ENCODE measurements at places on chromosomes 3 and 15.

GRCh38 chr3:13487403-13487802 is 7.3 kb downstream of the HDAC11 start:
- DNase-seq = no peak

DNA sequence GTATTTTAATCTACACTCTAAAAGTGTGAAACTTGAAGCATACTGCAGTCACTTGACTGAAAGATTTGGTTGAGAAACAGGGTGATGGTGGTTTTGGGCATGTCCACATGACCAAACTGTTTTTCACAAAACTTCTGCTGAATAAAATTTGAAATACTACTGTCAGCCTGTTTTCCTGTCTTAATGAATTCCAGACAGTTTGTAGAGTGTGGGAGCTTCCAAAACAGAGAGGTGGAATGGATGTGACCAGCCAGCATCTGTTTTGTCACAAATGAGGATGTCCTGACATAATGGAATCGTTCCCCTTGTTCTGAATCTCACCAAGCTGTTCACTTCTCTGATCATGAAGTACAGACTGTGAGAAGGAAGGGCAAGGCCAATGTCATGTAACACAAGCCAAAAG is 11.8 kb downstream of the MITF start:
- DNase-seq = no peak

- no peak for DNase-seq
These were observed 3.7 kb upstream of the MAN2C1 start for GRCh38 chr15:75371901-75372688.

- peak; percentile 24 for DNase-seq
These were observed 100.6 kb downstream of the IL1RAP start for GRCh38 chr3:190614226-190615059.

DNA sequence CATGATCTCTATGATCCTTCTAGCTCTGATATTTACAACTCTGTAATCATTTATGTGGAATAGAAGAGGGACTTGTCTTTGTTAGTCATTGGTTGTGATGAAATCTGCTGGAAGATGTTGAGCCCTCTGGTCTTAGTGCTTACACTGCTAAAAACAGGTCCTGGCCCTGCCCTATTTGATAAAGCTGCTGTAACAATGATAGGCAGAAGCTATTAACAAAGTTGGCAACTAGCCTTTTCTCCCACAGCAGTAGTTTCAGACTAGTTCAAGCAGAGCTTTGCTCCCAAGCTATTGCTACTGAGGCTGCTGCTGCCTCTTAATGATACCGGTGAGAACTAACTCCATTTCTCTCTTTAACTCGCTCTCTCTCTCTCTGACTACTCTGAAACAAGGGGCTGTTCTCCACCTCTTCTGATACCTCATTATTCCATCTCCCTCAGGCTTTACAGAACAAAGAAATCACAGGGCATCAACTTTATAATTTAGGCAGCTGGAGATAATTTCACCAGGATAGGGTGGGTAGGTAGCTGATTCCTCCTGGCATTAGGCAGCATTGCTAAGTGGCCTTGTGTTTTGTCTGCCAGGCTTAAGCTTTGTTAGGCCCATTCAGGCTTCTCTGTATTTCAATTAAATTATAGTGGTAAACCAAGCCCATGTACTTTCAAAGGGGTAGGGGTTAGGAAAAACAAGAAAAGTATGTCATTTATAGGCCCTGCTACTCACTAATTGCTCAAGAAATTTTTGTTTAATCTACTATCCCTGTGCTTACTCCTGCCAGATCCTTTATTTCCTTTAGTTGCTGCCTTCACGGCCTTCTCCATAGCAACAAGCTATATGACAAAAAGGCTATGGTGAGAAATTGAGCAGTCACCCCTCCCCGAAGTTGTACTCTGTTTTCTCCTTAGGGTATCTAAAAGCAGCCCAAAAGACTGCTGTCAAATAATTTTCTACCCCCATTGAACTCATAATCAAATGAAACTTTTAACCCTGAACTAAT is 139.6 kb downstream of the RBPMS2 start:
- no peak for DNase-seq

- no peak for DNase-seq
These were observed 22.1 kb downstream of the PLA2G4D start for GRCh38 chr15:42072141-42072685.

DNA sequence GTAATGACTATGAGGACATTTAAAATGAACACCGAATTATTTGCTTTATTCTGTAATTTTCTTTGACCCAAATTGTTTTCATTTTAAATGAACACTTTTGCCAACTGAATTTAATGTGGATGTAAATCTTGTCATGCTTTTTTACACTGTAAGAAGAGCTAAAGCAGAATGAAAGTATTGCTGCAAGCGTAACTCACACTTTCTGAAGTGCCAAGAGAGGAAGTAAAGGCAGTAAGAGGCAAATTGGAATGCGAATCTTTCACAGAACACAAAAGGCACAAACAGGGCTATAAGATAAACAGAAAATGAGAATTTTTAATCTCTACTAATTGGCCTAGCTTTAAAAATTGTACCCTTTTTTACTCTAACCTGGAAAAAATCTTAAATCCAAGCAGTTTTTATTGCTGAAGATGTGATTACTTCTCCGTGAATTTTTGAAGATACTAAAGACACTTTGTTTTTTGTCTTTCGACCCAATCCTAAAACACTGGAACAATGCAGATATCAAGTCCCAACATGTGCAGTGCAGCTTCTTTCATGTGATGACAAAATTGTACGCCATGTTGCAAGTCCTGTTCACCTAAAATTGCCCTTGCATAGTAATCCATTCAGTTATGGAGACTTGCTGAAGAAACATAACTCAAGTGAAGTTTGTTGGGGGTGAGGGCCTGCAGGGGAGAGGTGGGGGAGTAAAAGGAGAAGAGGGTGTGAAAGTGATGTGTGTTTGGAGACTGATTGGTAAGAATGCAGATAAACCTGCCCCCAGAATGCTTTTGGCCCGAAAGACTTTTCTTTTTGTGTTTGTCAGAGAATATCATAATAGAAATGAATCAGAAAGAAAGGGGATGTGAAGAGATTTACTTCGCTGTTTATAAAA is 1.4 kb downstream of the ARID3B start:
- no peak for DNase-seq

DNA sequence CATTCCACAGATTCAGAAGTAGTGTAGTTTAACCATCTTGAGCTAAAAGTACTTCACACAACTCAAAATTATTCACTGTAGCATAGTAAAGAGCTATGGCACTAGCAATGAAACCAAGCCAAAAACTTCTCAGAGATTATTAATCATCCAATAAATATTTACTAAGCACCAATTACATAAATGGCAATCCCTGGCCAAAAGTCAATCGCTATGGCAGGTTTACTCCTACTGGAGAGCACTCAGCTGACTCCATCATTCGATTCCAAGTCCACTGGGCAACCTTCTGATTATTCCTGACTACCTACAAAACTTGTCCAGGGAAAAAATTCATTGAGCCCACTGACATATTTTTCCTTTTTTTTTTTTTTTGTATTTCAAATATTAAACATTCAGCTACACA is 23.9 kb downstream of the ATP13A3 start:
- no peak for DNase-seq

DNA sequence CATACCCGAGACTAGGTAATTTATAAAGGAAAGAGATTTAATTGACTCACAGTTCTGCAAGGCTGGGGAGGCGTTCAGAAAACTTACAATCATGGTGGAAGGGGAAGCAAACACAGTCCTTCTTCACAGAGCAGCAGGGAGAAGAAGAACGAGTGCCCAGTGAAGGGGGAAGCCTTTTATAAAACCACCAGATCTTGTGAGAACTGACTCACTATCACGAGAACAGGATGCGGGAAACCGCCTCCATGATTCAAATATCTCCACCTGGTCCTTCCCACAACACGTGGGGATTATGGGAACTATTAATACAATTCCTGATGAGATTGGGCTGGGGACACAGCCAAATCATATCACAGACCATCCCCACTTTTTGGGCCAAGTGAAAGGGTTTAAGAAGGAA is 58.8 kb upstream of the CTXND1 start:
- no peak for DNase-seq

- DNase-seq = no peak
These were observed 255.3 kb upstream of the ZPLD1 start for GRCh38 chr3:102179326-102180177.

DNA sequence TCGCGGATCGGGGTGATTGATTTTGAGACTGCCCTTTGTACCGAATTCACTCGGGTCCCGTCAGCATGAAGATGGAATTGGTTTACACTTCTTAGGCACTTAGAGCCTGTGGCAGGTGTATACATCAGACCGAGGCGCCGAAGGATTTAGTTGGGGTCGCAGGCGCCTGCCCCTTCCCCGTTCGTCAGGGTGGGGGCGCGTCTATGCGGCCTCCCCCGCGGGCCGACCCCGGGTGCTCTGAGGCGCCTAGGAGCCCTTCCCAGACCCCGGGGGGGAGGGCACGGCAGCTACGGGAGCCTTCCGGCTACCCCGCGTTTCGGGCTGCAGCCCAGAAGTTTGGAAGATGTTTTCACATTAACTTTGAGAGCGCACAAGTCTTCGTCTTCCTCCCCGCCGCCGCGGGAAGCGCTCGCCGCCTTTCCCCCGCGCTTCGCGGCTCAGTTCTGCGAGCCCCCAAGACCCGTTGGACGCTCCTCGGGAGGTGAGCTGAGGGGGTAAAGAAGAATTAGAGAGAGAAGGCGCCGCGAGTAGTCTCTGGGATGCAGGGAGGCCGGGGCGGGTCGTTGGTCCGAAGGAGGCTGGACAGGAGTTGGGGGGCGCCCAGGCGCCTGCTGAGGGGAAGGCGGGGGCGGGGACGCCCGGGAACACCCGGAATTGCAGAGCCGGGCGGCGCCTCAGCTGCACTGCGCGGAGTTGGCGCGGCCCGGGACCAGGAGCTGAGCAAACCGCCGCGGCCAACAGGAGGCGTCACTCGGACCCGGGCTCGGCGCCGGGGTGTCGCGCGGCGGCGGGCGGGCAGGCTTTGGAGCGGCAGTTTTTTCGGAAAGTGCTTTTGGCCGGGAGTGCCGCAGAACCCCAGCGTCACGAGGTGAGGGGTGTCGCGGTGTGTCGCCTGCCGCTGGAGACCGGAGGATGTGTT is 780 bp downstream of the TIPARP start:
- DNase-seq = no peak

DNA sequence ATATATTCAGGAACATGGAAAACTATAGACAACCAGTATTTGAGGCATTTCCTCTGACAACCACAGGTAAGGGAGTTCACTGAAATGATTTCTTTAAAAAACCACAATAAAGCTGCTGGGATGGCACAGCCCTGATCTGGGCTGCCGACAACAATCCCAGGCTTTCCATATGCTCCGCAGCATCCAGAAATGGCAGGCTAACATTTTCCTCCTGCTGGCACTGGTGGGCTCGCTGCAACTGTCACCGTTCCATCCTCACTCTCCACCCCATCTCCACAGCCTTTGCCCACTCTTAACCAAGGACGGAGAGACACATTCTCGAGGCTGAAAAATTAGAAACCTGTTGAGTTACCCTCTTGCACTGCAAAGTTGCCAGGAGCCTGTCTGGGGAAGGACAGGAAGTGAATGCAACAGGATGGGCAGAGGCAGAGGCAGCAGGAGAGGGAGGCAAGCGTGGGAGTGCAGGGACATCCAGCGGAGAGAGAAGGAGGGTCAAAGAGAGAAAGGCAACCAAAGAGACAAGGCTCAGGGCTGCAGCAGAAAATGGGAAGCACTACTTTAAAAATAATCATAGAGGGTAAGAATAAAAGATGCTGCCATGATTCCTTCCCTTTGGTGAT is 79.0 kb upstream of the ARRDC4 start:
- no peak for DNase-seq

DNA sequence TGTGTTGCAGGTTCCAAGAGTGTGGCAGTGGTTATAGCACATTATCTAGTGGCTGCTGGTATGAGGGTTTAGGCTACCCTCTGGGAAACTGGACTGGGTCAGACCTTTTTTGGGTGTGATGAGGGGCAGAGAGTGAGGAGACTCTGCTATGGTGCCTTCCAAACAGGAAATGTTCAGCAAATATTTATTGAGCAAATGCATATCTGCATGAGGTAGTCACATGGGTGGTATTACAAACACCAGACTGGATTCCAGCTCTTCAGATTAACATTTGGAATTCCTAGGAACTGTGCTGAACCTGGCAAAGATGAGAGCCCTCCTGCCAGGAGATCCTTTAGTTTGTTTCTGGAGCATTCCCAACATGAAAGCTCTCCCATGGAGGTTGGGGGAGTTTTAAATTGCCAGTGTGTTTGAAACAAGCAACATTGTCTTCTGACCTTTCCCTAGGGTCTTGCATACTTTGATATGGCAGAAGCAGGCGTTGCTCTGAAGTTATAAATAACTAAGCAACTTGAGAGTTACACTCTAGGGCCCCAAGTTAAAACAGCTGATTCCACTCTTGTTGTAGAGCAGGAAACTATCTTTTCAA is 341.2 kb upstream of the C2CD4B start:
- DNase-seq = no peak

- no peak for DNase-seq
These were observed 725 bp upstream of the SCAMP2 start for GRCh38 chr15:74873756-74874424.

- DNase-seq = peak; percentile 27
These were observed 259.2 kb upstream of the CCDC54 start for GRCh38 chr3:107117922-107118536.

DNA sequence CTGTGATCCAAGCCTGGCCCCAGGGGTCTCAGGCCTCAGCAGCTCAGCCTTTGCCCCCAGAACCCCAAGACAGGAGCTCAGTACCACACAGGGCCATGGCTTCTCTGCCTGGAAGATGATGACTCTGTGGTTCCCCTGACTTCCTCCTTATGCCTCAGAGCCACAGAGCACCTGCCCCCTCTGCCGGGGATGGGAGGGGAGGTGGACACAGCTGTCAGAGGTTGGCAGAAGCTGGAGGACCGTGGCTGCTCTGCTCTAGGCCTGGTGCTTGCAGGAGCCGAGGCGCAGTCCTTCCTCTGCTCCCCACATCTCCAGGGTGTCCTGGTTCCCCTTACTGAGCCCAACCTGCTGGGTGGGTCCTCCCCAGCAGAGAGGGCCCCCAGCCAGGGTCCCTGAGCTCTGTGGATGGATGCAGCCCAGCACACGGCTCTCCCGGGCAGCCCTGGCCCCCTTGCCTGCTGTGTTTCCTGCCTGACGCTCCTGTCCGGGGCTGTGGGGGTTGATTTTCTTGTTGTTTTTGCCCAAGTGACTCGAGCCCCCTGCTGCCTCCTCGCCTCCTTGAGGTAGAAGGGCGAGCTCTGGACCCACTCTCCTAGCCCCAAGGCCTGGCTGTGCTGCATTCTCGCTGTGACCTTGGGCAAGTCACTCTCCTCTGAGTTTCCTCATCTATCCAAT is 36.6 kb downstream of the PSTPIP1 start:
- DNase-seq = no peak
